Endodermal cell (in vitro differentiated cells): ENCODE measurements at places on chromosomes 7 and 10.

- no peak for DNase-seq
These were observed 59.1 kb downstream of the MALSU1 start for GRCh38 chr7:23358152-23358674.

DNA sequence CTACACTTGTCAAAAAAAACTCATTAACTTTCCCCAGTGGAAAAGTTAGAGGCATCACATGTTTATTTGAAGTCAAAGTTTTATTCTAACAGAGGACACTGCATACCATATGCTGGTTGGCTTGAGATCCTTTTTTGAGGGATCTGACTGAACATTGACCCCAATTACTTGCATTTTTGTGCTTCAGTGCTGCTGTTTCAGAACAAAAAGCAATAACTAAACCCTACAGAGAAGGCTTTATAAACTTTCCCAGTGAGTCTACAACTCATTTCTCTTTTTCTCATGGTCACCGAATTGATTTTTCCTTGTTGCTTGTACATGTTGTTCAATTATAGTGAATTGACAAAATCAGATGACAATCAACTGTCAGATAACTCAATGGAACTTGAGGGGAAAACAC lies 69.3 kb upstream of the PHYHIPL start:
- DNase-seq = no peak

DNA sequence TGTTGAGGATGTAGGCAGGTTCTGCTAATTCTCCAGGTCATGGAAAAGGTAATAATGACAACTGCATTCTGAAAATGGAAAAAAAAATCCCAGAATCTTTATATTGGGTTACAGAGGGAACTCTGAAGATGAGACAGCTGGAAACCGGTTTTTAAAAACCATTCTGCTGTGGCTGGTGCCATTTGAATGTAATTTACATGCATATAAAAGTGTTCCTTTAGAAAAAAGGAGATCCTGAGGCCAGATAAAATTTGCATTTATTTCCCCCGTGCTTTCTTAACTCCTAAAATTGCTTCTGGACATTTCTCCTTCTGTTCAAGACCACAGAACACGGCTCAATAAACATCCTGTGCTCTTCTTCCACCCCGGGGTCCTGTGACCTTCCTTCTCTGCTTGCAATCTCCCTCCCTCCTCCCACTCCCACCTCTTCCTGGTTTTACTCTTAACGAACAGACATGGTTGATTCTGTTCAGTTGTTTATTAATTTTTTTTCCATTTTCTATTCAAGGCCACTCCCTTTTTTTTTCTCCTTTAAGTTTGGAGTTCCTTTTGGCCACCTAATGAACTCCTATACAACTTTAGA lies 41.6 kb downstream of the SH2D4B start:
- no peak for DNase-seq

GRCh38 chr7:48505051-48505450 lies 333.8 kb downstream of the ABCA13 start:
- no peak for DNase-seq

- no peak for DNase-seq
These were observed 82.4 kb downstream of the KLF6 start for GRCh38 chr10:3702569-3702968.
